ENCODE measurements at places on chromosomes 2 and 18. TPM values are rescaled to one million over a fixed set of nuclear protein-coding genes. Genes with fewer than 3 reads are reported as not detected.

- DNase-seq: no peak
These were observed 1.0 kb downstream of the CD8A start for GRCh38 chr2:86789687-86790133.

DNA sequence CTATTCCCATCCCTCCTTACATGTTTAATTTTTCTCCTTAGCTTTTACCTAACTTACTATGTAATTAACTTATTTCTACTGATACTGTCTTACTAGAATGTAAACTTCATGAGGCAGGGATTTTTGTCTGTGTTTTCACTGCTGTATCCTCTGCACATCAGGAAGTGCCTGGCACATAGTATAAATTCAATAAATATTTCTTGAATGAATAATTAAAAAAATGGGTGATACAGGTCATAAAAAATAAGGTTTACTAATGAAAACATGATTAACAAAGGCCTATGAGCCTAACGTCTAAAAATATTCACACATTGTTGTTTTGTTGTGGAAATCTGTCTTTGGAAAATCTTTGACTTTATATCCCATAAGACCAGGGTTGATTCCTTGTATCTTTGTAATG is 4.5 kb downstream of the RBKS start:
- no peak for DNase-seq

DNA sequence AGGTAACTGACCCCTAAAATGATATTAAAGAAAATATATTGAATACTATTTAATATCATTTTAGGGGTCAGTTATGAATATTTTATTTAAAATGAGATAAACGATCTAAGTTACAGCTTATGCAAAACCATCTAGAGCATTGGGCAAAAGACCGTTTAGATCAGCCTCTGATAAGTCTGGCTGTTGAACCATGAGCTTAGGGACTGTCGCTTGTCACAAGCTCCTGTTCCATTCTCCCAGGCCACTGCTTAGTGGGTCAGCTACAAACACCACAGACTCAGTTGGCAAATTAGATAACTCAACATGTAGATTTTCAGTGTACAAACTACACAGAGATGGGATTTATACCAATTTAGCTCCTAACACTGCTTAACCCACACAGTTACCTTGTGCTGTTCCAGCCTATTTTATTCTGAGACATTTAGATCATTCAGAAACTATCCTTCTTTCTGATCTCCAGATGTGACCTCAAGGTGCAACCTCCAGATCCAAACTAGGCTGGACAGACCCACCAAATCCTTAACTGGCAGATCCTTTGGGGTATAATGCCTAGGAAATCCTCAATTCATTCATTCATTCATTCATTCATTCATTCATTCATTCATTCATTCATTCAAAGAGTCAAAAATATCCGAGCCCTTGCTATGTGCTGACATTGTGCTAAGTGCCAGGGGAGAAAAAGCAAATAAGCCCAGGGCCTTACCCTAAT is 82.8 kb downstream of the HRH4 start:
- DNase-seq: no peak

DNA sequence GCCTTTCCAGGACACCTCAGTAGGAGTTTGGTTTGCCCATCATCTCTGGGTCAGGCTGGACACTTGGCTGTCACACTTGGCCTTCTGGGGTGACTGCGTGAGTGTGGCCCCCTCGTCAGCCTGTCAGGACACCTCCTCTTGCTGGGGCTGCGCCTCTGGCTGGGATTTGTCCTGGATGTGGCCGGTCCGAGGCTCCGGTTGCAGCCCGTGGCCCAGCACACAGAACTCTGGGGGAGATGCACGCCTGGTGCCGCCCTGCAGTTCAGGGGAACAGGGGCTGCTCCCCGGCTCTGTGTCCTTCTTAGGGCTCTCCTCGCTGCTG is 9.6 kb downstream of the PCARE start:
- DNase-seq: no peak

DNA sequence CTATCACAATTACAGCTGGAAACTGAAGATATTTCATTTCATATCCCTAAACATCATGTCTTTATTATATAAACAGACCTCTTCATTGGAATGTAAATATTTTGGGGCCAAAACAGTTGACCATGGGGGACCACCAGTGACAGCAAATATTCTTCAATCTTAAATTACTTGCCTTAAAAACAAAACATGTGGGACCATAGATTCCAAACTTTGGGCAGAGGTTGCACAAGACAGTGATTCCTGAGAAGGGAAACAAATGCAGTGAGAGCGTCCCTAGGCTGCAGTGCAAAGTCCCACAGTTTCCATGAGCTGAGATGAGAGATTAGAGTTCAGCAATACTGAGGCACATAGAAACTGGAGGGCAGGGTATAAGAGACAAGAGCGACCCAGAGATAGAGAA is 818.9 kb downstream of the CBLN2 start:
- DNase-seq: no peak

The MEP1B gene
- not detected for polyA plus RNA-seq

Data from left renal cortex interstitium (tissue), 4 donors.